ENCODE measurements at places on chromosomes 5 and 9. TPM values are rescaled to one million over a fixed set of nuclear protein-coding genes. Genes with fewer than 3 reads are reported as not detected.

The SPINK13 gene
- total RNA-seq = not detected

The ANKRD33B gene
- total RNA-seq = 4.9 TPM

GRCh38 chr5:162503796-162504195, 436.2 kb downstream of the GABRG2 start:
- DNase-seq = no peak

DNA sequence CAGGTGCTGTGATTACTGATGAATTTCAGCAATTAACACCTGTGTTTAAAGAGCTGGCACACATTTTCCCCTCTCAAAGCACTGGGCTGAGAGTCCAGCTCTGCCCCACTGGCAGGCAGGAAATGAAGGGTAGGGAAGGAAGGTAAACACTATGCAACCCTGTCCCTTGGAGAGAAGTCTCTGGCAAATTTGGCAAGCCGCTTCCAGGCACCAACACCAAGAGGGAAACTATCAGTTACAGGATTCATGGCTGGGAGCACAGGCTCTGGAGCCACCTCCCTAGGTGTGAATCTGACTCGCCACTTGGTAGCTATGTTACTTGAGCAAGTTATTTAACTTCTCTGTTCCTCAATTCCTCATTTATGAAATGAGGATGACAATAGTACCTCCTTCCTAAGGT, 3.3 kb downstream of the ANKS6 start:
- no peak for DNase-seq

- DNase-seq = no peak
These were observed 1.4 kb upstream of the CERCAM start for GRCh38 chr9:128419061-128419925.

DNA sequence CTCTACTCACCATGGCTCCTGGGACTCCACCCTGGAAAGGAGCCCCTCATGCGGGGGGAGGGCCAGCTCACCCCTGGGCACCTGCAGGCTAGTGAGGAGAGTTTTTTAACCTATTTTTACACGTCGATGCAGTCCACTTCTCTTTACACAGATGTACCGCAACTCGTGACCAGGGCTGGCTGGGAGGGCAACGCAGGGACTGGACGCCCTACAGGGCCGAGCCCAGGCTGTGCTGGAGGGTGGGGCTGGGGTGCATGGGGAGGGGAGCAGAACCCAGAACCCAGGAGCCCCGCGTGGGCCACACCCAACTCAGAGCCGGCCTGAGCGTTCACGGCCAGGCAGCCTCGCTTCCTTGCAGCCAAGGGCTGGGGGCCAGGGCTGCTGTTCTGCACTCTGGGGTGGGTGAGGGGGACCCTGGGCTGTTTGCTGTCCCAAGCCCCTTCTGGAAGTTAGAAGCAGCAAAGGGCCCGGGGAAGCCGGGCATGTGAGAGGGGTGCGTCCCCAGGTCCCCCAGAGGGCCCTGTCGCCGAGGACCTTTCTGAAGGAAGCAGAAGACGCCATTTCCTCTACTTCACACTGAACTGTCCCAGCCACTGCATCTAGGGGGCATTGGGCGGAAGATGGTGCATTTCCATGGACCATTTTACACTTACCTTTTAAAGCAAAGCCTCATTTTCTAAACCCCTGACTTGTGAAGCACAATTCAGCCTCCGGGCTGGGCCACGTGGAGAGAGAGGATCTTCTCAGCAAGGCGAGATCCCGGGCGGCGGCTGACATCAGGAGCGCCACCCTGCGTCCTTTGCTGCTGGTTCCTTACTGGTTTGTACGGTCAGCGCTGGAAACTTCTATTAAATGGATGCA, 90.5 kb downstream of the KCNT1 start:
- no peak for DNase-seq

DNA sequence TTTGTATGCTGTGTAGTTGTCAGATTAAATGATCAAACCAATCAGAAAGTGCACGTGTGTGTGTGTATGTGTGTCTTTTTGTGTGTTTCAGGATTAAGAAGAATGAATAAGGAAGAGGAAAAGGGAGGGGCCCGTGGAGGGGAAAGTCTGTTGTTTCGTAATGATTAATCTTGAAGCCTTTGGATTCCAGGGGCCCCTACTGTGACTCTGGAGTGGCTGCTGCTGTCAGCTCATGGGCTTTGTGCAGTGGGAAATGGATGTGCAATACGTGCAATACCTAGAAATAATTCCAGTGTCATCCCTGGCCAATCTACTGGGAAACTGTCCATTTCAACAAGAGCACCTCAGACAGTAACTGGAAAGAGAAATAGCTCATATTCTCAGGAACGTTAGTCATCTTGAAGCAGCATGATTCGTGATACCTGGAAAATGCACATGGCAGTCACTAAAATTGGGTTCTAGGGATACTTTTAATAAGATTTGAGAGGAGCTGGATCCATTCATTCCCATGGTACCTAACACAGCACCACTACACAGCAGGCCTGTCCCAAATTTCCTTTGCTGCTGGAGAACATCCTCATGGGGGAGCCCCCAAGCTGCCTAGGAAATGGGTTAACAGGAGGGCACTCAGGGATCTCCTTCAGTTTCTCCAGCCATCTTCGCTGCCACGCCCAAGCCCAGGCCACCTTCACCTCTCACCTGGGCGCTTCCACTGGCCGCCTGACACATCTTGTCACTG, 186.3 kb downstream of the NR3C1 start:
- DNase-seq = no peak

The CEMIP2 gene
- 69.7 TPM for total RNA-seq

The ZFP62 gene
- total RNA-seq = 19.0 TPM

- DNase-seq = no peak
These were observed 60.9 kb downstream of the NNT start for GRCh38 chr5:43663916-43664315.

DNA sequence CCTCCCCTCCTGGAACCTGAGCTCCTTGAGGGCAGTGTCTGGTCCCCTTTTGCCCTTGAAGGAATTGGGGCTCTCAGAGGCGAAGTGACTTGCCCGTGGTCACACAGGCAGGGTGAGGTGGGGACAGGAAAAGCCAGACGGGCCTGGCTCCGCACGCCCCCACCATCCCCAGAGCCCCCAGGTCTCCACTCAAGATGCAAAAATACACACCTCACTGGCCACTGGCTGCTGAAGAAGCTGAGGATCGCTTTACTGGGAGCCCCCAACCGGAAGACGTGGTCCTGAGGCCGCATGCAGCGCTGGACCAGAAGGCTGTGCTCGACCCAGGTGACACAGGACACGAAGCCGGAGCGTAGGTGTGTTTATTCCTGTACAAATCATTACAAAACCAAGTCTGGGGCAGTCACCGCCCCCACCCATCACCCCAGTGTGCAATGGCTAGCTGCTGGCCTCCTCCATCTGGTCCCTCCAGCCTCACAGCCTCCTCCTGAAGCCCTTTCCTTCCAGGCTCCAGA, 7.6 kb upstream of the AK1 start:
- DNase-seq = no peak

GRCh38 chr5:88770276-88771257, 112.4 kb downstream of the MEF2C start:
- DNase-seq = no peak

The GARIN3 gene
- total RNA-seq = not detected

DNA sequence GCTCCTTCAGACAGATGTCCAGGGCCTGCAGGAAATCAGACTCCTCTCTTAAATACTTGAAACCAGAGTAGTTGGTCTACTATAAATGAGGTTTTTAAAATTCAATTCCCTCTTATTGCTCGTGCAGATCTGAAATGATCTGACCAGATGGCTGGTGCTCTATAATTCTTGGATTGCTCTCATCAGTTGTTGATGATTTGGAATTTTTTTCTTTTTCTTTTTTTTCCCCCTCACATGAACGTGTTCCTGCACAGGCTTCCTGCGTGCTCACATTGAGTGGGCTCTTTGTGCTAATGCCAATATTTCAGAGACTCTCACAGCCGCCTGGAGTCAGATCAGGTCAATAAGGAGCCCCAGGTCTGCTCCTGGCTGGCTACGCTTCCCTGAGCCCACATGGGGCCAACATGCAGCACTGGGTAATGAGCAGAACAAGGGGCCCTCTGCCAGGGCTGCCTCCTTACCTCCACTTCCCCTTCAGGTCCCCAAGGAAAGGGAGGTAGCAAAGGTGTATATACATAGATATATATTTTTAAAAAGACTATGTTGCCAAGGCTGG, 82.0 kb downstream of the SIL1 start:
- DNase-seq = no peak

The CCDC187 gene
- total RNA-seq = not detected

- no peak for DNase-seq
These were observed 431.6 kb downstream of the SH3GL2 start for GRCh38 chr9:18010492-18010891.

DNA sequence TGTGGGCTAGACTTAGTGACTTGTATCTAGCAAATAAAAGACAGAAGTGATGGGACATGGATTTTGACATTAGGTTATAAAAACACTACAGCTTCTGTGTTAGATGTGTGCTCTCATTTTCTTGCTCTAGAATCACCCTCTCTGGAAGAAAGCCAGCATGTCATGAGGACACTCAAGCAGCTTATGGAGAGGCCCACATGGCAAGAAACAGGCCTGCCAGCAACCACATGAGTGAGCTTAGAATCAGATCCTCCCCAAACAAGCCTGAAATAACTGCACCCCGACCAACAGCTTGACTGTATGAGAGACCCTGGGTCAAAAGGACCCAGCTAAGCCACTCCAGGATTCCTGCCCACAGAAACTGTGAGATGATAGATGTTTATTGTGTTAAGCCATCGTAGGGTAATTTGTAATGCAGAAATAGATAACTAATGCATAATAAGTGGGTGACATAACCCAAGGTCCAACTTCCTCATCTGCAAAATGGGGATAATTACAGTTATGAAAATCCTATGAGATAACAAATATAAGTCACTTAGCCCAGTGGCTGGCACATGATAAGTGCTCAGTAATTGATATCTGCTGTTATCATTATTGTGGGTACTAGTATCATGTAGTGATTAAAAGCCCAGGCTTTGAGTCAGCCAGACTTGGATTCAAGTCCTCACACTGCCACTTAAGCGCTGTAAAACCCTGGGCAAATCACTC, 86.5 kb downstream of the KLHL3 start:
- DNase-seq = no peak

- DNase-seq = no peak
These were observed 181.4 kb upstream of the TRPM3 start for GRCh38 chr9:71302776-71303175.

GRCh38 chr9:136098844-136099243, 3.8 kb upstream of the NACC2 start:
- no peak for DNase-seq

DNA sequence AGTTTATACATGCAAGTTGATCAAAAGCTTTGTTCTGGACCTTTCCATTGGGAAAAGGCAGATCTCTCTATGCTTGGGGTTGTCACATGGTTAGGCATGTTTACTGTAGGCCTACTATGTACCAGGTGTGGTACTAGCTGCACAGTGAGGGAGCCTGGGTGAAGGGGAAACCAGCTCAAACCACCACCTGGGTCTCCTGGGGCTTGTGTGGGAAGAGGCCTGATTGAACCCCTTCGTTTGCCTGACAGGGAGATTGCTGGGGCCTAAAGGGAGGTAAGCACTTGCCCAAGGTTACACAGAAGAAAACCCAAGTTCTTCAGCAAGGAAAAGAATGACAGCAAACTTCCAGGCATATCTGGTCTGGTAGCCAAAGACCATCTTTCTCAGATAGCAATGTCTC, 145.9 kb downstream of the MELK start:
- DNase-seq = no peak

The STK32A gene
- total RNA-seq = 9.5 TPM

The EGFLAM gene
- 10.7 TPM for total RNA-seq

GRCh38 chr9:104868687-104869404, 59.1 kb downstream of the ABCA1 start:
- DNase-seq = no peak

GRCh38 chr5:26894719-26895263, 143.6 kb downstream of the CDH9 start:
- no peak for DNase-seq

DNA sequence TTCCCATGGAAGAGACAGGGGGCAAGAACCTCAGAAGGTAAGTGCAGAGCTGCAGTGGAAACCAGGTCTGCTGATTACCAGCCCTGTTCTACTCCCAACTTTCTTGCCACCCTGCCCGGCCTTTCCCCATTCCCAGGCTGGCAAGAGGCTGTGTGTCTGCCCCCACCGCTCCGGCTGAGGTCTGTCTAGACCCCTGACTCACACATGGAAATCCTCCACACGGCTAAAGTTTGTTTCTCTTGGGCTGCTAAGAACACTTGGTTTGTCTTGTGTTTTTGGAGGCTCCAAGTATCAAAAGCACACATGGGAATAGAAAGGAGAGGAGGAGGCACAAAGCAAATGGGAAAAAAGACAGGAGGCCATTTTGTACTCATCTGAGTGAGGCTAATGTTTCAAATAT, 168.3 kb downstream of the GABBR2 start:
- no peak for DNase-seq

GRCh38 chr9:127603226-127603625, 8.9 kb upstream of the STXBP1 start:
- DNase-seq = no peak

The ADAMTSL2 gene
- 2.8 TPM for total RNA-seq

The IFNE gene
- total RNA-seq = not detected

The IL7R gene
- 20.5 TPM for total RNA-seq

GRCh38 chr9:85959955-85960354, 19.0 kb downstream of the NAA35 start:
- no peak for DNase-seq

GRCh38 chr5:166768536-166768935, 1522.9 kb upstream of the WWC1 start:
- DNase-seq = no peak

The SLC36A3 gene
- total RNA-seq = not detected

DNA sequence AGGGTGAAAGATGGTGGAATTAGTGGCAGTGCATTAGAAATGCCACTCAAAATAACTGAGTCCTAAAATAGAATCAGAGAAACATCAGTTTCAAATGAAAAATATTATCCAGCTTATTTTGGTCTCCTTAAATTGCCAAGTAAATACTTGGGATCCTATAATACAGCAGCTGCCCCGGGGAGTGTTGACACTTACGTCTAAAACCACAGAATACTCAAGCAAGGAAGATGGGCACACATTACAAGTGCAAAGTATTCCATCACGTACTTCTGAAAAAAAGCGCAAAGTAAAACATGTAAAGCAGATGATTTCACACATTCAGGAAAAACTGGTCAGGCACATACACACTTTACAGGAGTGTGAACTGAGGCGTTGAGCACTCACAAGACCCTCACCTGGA, 2.4 kb upstream of the ARHGEF37 start:
- no peak for DNase-seq

DNA sequence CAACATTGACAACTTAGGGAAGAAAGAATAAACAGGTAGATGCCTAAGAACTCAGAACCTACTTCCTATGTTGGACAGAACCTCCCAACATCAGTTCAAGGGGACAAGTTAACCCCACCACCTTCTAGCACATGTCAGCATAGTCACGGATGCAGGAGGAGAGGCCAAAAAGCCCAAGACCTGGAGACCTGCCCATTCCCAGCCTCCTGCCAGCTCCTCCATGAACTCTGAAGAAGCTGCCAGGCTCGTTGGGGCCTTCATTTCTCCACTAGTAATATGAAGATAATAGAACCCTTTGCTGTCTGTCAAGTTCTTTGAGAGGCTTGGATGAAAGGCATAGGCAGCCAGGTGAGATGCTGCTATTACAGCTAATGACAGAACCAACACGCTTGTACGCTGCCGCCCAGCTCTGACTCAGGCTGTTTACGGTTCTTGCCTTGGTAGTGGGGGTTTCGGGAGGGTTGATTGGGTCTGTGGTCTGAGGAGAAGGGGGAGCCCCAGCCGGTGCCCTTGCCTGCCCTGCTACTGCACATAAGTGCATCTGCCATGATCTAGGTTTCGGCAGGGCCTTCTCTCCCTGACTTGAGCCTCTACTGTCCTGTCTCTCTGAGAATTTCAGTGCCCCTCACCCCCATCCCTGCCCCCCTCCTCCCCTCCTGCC, 82.2 kb downstream of the NRG2 start:
- no peak for DNase-seq

The IFNA21 gene
- not detected for total RNA-seq

The ACOT12 gene
- 2.3 TPM for total RNA-seq

- DNase-seq = no peak
These were observed 12.7 kb upstream of the SVEP1 start for GRCh38 chr9:110592044-110592830.

Data from thoracic aorta (tissue), 2 donors.